ENCODE measurements at places on chromosomes 7 and 10.
A peak's percentile ranks its signal among the peaks of the same experiment; 100 is the strongest.

- DNase-seq, result no peak
Observed at GRCh38 chr7:17706275-17706674, 234.0 kb downstream of the SNX13 start.

DNA sequence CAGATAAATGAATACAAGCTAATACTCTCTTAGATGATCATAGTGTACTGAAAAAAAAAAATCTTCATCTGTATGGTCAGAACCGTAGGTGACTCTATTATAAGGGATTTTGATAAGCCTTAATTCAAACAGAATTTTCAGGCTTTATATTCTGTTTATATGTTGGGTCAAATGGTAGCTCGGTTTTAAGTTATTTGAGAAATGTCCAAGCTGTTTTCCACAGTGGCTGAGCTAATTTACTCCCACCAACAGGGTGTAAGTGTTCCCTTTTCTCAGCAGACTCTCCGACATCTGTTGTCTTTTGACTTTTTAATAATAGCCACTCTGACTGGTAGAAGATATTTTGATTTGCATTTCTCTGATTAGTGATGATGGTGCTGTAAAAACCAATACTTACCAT lies 328.8 kb upstream of the MAGI2 start:
- DNase-seq, result no peak

- DNase-seq, result no peak
Observed at GRCh38 chr10:24425151-24425550, 216.2 kb downstream of the KIAA1217 start.

- DNase-seq, result no peak
Observed at GRCh38 chr7:138712652-138713051, 11.5 kb upstream of the SVOPL start.

- no peak for DNase-seq
Observed at GRCh38 chr10:5831446-5831782, 18.2 kb upstream of the GDI2 start.

GRCh38 chr7:153399554-153399940 lies 640.0 kb downstream of the ACTR3B start:
- DNase-seq, result no peak

- DNase-seq, result peak; percentile 76
Observed at GRCh38 chr10:133372507-133372906, 647 bp downstream of the ECHS1 start.

DNA sequence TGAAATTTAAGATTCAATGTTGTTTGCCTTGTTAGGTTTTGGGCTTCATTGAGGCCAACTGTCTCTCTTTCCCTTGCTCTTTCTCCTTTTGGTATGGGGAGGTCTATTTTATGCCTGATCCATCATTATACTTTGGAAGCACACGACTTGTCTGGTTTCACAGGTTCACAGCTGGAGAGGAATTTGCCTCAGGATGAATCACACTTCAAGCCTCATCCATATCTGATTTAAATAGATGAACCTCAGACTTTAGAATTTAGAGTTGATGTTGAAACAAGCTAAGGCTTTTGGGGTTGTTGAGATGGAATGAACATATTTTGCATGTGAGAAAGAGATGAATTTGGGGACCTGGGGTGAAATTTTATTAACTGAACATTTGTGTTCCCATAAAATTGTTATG lies 150.5 kb upstream of the IGFBP3 start:
- no peak for DNase-seq

DNA sequence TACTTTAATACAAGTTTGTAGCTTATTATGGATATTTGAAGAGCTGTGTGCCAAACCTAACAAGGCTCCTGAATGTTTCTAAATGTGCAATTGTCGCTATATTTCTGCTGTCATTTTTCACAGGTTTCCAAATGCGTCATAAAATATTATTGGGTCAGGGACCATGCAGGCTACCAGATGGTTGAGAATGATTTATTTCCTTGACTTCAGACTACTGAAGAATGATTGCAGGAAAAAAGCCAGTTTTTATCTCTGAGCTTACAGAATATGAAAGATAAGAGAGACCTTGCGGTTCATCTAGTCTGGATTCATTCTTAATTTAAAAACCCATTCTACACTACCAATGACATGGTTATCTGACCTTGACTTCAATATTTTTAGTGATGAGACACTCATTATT lies 55.2 kb downstream of the TSPAN12 start:
- no peak for DNase-seq

DNA sequence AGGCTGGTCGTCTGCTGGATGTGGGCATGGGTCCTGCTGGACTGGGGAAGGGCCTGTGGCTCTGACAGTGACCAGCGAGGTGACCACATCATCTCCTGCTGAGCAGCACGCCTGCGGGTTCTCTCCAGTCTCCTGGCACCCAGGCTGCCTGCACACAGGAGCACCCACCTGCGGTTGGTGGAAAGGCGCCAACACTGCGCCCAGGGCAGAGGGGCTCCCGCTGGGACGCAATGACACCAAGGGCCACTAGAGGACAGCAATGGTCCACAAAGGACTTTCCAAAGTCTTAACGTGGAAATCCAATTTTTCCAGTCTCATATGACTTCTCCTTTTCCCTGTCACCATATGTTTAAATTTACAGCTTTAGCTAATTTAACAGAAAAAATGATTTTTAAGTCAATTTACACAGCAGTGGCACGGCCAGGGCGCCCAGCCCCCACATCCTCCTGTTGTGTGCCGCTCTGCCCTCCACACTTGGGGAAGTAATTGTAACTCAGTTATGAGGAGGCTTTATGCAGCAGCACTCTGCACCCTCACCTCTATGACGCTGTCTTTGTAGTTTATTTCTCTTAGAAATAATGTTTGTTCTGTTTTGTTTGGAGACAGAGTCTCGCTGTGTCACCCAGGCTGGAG lies 38.1 kb downstream of the CFAP46 start:
- peak; percentile 39 for DNase-seq

Measured in mucosa of descending colon (tissue), 3 donors.